RPMI7951 (cell line): ENCODE measurements at places on chromosomes 3 and 15. TPM values are rescaled to one million over a fixed set of nuclear protein-coding genes. Genes with fewer than 3 reads are reported as not detected.

- DNase-seq, result peak; percentile 96
Observed at GRCh38 chr3:16741890-16742289, 136.7 kb upstream of the DAZL start.

GRCh38 chr3:151305775-151306151 lies 10.9 kb downstream of the GPR87 start:
- DNase-seq, result no peak

DNA sequence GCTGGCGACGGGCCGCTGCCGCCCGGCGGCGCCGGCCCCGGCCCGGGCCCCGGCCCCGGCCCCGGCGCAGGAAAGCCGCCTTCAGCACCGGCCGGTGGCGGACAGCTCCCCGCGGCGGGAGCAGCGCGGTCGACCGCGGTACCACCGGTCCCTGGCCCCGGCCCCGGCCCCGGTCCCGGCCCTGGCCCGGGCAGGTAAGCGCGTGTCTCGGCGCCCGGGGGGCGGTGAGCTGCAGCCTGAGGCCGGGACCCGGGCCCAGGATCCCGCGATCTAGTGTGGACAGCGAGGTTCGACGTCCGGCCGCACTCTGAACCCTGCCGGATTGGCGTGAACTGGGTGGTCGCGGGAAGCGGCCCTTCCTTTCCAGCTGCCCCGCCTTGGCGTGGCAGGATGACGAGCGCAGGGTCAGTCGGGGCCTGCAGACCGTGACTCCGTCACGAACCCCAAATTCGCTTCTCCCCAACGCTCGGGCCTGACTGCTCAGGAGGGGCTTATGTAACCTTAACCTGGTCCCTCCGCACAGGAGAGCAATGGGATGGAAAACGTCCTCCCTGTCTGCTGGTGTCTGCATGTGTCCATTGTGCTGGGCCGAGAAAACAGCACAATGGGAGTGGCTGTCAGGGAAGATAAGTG lies 472 bp downstream of the BSN start:
- DNase-seq, result no peak

P2RY1 gene
- 0.29 and 0.48 TPM in 2 replicates for total RNA-seq

SELENOS gene
- total RNA-seq, result 111 and 145 TPM in 2 replicates
